ENCODE measurements at places on chromosomes 4 and X.

- DNase-seq: no peak
Measured at GRCh38 chr4:28436191-28437080, 1575.8 kb downstream of the STIM2 start.

GRCh38 chr4:133062851-133063250 is 86.2 kb upstream of the PCDH10 start:
- no peak for DNase-seq

DNA sequence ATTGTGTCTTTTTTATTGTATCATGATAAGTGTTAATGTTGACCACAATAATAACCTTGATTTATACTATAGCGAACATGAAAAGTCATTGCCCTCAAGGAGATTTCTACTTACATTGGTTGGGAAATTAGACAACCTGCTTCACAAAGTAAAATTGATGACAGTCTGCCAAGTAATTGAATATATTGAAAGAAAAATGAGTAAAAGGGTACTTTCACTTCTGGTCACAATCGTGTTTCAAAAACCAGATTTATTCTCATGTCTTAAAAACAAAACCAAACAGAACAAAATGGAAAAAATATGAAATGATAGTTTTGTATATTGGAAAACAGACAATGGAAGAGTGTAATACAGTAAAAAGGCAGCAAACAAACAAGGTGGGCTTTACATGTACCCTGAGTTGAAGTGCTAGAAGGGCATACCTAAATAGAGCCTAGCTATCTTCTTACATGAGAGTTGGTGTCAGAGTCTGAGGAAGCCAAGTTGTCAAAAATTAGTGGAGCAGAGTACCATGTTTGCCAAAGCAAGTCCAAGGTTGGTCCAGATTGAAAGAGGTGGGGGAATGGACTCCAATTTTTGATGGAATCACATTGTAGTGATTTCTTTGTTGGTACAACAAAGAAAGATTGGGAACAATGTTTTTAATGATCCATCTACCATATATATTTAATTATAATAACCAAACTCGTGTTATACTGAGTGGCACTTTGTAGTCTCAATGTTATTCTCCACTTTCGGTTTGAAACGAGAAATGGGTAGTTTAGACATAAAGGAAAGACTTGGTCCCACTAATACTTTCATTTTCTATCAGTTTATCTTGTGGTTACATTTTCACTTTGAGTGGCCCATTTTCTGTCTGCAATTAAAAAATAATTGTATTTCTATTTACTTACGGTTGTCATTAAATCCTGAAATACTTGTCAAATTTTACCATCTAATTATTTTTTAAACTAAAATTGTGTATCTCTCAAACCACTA is 775.6 kb downstream of the STIM2 start:
- no peak for DNase-seq

DNA sequence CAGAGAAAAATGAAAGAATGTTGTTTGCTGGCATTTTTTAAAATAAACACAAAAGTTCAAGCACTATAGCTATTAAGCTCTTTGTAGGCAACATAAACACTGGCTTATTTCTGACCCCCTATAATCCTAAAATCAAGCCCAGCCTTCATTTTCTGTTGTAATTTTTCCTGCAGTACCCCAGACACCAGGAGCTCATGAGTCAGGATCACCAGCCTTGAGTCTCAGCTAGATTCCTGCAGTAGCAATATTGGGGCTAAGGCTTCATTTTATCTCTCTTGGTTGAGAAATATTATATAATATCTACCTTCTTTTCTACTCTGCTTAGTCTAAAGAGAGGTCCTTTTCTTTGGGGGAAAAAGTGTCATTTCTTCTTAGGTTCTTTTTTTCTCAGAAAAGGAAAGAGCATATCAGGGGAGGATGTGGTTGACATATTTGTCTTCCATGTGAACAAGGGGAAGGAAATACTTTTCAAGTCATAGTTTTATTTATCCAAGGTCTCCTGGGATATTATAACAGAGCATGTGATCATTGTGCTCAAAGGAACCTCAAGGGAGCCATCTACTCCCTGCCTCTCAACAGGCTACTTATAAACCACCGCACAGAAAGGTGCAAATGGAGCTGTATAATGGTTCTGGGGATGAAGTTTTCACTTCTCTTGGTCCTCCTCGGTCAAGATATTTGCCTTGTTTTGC is 678.3 kb upstream of the NR3C2 start:
- no peak for DNase-seq

DNA sequence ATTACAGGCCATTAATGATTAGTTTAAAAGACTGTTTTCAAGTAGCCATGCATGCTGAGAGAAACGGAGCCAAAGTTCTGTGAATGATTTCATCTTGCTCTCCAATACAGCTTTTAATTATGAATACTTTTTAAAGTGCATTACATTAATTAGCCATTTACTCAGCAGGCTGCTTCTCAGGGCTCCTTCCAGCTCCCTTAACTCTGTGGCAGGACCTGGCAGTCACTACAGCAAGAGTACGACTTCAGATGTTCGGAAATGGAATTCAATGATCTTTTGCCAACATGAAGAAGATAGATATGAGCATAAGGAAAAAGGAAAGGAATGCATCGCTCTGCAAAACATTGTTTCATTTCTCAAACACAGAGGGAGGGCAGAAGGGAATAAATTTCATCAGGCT is 987.2 kb downstream of the PDHA2 start:
- no peak for DNase-seq

DNA sequence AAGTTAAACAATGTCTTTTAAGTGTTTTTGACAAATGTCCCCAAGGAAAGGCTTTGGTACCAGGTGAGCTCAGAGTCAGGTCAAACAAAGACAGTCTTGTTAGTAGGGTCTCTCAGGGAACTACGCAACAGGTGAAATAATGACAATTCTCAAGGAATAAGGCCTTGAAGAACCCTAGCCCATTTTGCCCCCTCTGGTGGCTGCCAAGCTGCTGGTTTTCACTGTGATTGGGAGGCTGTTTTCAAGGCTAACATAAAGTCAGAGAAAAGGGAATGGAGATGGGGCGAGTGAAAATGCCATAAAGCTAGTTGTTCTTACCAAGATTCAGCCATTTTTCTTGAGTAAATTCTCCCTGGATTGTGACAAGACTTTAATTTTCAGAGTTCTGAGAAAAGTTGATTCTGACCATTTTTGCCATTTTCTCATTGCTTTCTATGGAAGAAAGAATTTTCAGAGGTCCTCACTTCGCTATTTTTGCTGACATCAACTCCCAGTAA is 58.7 kb downstream of the RWDD4 start:
- no peak for DNase-seq

- DNase-seq: no peak
Measured at GRCh38 chr4:83759611-83760010, 223.7 kb downstream of the GPAT3 start.

DNA sequence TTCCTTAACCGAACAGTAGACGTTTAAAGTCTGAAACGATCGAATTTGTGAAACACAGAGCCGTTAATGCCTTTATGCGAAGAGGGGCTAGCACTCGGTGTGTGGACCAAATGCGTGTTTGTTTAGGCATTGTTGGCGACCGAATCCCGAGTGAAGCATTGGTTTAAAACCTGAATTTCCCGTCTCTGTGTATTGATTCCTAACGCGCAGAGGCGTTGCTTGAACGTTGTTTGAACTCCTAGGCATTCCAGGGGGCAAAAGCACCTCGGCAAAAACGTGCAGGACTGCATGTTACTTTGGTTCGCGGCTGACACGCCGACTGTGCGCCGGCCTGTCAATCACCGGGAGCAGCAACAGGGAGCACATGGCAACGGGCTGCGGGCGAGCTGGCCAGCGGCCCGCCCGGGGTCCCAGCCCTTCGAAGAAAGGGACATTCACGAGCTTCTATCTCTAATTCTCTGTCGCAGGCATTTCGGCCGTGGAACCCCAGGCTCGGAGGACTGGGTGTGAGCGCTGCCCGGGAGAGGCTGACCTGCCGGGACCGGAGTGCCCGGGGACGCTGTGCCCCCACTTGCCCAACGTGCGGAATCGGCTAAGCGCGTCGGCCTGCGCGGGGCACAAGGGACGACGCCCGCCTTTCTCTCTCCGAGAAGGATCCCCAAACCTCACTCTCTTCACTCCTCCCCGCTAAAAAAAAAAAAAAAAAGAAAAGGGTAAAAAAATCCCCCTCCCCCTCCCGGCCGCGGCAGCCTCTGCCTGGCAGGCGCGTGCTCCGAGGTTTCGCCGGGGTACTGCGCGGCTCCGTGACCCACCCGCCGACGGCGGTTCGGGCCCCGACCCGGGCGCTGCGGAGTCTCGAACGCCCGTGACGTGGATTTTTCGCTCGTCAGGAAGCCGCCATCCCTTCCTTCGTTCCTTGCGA is 810 bp downstream of the SPRY1 start:
- no peak for DNase-seq

DNA sequence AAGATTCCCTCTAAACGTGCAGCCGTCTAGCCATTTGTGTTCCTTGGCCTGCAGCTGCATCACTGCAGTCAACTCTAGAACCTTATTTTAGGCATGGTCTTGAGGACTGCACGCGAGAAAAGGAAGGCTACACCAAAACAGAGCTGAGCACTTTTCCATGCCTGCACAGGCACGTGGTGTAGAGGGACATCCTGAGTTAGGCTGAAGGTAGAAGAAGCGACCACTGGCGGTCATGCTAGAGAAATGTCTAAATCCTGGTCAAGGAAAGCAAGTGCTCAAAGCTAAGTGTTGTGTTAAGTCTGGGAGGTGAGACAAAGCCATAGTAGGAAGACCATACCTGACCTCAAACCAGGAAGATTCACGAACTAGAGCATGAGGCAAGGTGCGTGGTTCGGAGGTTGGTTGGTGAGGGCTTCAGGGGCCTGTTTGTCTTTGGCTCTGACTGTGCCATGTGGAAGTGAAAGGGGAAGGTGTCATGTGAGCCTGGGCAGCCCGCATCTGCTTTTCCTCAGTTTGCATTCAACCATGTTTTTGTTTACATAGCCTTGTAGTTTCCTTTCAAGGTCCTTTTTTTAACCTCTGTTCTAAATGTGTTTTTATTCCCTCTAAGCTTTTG is 203.8 kb downstream of the AASDH start:
- no peak for DNase-seq

- no peak for DNase-seq
Measured at GRCh38 chrX:134371133-134371532, 88.8 kb upstream of the HPRT1 start.

Measured in HFFc6 (cell line).